ENCODE measurements at places on chromosomes 4 and X.

GRCh38 chr4:116705466-116705865, 379.9 kb downstream of the TRAM1L1 start:
- DNase-seq: no peak

GRCh38 chrX:115368876-115369275, 79.4 kb downstream of the LUZP4 start:
- DNase-seq: no peak

DNA sequence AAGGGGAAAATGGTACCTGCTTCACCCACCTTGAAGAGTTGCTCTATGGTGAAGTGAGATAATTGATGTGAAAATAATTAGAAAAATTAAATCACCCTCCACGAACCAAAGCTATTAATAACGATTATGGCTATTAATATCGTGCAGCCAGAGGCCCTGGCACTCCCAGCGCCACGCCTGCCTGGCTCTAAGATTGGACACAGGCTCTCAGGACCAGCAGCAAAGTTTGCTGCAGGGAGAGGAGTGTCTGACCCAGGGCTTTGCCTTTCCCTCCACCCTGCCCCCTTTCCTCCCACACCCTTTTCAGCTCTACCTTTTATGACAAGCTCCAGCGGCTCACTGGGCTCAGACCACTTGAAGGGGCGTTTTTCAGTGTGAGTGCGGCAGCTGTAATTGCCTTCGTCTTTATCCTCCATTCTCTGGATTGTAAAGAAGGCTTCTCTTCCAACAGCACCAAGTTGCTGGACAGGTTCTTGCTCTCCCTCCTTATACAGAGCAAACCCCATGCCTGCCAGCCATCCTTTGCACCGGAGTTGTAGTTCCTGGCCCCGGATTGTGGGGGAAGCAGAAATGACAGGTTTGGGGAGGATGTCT, 11.5 kb downstream of the IGSF1 start:
- no peak for DNase-seq

DNA sequence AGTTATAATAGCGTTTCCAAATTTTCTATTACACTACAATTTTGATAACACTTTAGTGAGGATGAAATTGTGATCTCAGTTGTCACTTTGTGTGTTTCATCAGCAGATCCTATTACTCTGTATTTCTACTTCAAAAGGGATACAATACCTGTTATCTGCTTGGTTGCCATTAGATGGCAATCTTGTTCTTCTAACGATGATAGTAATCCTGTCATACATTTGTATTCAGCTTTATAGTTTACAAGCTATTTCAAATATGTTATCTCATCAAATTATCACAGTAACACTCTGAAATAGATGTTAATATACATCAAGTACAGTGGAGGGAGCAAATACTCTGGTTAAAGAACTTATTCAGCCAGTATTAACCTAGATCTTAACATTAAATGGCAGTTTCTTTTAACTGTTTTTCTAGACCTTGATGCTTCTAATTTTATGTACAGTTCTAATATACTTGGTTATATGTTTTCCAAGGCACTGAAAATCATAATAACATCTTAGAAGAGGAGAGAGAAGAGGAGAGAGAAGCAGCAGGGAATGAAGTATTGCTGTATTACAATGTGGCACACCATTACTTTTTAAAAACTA, 292.0 kb downstream of the CCSER1 start:
- DNase-seq: no peak
